Pancreas (tissue), 10 donors: ENCODE measurements at places on chromosomes 5 and 9. TPM values are rescaled to one million over a fixed set of nuclear protein-coding genes. Genes with fewer than 3 reads are reported as not detected.

- no peak for DNase-seq
Observed at GRCh38 chr5:174084691-174085154, 39.2 kb downstream of the NSG2 start.

The GABBR2 gene
- 0.04 TPM for polyA plus RNA-seq

The ST8SIA4 gene
- 0.34 TPM for polyA plus RNA-seq

- DNase-seq = no peak
Observed at GRCh38 chr9:132042324-132042723, 37.3 kb downstream of the MED27 start.

The IL9 gene
- not detected for polyA plus RNA-seq

The MRPS30 gene
- 13.6 TPM for polyA plus RNA-seq

The FOXI1 gene
- 0.49 TPM for polyA plus RNA-seq

The TMEM174 gene
- not detected for polyA plus RNA-seq

DNA sequence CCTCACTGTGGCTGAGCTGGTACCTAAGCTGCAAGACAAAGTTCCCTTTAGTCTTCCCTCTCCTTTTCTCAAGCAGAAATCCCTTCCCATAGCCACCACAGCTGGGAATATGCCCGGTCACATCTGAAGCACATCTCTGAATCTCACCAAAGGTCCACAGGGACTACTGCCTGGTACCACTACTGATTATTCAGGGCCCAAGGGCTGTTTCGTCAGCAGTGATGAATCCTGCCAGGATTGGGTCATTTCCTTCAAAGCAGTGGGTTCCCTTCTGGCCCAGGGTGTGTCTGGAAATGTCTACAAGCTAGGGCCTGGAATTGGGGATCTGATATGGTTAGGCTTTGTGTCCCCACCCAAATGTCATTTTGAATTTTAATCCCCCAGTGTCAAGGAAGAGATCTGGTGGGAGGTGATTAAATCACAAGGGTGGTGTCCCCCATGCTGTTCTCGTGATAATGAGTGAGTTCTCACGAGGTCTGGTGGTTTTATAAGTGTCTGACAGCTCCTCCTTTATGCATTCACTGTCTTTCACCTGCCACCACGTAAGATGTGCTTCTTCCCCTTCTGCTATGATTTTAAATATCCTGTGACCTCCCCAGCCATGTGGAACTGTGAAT, 83.2 kb upstream of the FST start:
- DNase-seq = no peak

GRCh38 chr5:172659909-172660628, 19.0 kb downstream of the NEURL1B start:
- DNase-seq = peak; percentile 93

- DNase-seq = no peak
Observed at GRCh38 chr9:94993160-94993820, 266.8 kb downstream of the AOPEP start.

DNA sequence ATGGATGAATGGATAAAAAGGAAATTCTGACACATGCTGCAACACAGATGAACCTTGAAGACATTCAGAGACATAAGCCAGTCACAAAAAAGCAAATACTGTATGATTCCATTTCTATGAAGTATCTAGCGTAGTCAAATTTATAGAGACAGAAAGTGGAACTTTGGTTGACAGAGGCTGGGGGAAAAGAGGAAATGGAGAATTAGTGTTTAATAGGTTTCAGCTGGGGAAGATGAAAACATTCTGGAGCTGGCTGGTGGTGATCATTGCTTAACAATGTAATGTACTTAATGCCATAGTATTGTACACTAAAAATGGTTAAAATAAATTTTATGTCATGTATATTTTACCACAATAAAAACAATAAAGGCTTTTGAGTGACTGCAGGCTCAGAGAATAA, 24.2 kb downstream of the PPIC start:
- no peak for DNase-seq

DNA sequence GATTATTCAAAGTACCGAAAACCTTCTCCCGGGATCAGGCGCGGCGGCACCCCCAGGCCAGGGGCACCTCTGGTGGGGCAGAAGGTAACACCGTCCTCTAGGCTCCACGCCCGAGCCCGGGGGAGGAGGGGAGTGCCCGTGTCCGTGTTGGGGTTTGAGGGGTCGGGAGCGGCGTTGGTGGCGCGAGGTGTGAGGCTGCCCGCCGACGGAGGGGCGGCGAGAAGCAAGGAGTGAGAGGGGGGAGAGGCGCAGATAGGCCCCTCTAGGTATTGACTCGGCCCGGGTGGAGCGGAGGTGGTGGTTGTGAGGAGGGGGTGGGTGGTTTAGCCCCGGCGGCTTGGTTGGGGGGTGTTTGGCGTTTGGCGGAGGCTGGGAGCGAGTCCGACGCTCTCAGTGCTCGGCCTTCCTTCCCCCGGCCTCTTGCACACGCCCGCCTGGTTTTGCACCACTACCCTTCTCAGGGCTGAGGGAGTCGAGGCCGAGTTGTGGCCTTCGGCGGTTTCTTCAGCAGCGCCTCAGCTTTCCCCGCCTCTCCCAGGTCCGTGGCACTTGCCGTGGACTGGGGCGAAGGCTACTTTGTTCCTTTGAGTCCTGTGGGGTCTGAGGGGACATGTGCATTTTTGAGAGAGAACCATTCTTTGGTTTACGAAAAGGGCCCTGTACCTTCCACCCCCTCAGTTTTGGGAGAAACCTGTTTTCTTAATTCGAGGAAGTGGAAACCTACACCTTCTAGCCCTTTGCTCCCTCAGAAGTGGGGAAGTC, 450 bp downstream of the GPBP1 start:
- DNase-seq = no peak

- no peak for DNase-seq
Observed at GRCh38 chr9:89774858-89775370, 170.1 kb downstream of the GADD45G start.

DNA sequence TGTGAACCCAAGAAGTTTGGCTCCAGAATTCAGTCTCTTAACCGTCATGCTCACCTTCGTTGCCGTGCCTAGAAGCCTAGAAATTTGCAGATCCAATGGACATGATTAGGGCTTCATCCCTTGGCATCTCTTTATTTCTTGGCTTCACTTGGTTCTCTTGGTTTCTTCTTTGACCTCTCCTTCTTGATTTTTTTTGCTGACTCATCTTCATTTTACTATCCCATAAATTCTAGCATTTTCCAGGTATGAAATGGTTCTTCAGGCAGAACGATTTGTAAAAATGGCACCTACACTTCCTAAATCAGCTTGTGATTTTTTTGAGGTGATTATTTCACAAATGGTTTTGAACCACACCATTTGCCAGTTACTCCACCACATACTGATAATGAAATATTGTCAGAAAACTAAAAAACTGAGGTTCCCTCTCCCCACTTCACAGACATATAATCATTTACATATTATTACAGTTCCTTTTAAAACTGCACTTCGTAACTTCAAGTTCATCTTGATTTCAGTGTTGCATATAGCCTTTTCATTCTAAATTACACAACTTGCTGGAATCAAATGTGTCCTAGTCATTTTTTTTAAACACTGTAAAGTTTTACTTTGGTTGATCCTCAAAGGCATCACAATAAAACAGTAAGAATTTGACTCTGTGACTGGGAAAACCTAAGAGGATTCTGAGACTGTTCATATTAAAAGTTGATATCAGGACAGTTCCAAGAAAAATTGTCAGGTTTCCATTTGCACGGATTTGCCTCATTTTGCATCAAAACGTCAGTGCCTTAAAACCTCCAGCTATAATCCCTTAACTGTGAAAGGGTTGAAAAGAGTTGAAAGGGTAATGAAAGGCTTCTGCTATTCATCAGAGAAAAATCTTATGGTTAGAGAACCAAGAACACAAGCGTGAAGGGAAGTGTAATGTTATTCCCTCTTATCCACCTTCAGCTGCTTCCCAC, 8.9 kb upstream of the NREP start:
- no peak for DNase-seq

GRCh38 chr5:389197-389821, 53.7 kb upstream of the EXOC3 start:
- DNase-seq = peak; percentile 2

DNA sequence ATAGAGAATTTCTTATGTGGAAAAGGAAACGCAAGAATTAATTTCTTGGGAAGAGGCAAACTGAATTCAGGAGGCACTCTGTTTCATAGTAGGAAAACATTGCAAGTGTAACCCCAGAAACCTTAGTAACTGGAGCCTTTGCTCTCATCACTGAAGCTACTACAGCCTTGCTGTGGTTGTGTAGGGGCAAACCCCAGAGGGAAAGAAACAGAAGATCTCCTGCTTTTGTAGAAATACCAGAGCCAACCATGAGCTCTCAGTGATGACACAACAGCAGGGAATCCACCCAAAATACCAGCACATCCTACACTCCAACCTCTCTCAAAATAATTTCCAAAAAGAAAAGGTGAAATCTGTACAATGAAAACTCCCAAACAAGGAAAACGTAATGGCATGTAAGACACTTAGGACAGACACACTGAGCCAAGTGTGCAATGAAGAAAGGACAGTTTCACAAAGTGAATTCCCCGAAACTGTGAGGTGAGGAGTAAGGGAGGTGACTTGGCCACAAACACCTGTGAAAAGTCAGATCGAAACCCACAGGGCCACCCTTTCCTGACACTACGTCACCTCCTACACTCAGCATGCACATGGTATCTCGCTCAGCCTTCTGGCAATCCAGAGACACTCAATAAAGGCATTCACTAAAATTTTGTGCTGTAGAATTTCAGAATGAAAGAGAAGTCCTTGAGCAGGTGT, 8.5 kb upstream of the ACSL6 start:
- DNase-seq = no peak

- no peak for DNase-seq
Observed at GRCh38 chr5:157245476-157245875, 20.4 kb upstream of the CYFIP2 start.

DNA sequence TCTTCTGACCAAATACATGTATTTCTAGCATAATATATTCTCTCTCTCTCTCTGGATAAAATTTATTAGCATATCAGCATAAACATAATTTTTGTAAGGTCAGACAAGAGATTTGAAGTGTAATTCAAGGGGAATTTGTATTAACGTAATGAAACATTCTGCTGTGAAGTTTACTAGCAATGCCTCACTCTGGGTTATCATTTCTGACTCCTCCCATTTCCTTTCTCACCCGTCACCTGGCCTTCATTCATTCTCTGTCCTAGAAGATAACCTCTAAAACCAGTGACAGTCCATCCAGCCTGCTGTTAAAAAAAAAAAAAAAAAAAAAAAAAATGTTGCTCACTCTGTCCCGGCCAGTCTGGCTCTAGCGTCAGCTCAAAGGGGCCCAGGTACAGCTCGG, 27.1 kb downstream of the GRAMD2B start:
- no peak for DNase-seq

The PDE6A gene
- not detected for polyA plus RNA-seq

GRCh38 chr9:75962662-75963036, 72.2 kb downstream of the PCSK5 start:
- DNase-seq = no peak

The BSPRY gene
- 19.7 TPM for polyA plus RNA-seq

The LHX3 gene
- polyA plus RNA-seq = not detected

DNA sequence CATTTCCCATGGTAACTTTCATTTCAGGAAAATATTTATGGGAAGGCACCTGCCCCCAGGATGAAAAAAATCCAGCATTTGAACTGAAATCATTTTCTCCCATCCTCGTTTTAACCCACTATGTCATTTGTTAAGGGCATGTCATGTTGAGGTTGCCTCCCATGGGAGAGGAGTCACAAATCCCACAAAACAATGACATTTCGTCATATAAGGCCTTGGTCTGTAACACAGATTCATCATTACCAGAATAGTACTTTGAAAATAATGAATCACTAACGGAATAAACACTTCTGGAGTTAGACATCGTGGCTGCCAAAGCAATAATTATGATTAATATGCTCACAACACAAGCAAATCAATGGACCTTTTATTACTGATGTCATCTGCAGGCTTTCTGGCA, 274.1 kb downstream of the NDUFS4 start:
- no peak for DNase-seq

DNA sequence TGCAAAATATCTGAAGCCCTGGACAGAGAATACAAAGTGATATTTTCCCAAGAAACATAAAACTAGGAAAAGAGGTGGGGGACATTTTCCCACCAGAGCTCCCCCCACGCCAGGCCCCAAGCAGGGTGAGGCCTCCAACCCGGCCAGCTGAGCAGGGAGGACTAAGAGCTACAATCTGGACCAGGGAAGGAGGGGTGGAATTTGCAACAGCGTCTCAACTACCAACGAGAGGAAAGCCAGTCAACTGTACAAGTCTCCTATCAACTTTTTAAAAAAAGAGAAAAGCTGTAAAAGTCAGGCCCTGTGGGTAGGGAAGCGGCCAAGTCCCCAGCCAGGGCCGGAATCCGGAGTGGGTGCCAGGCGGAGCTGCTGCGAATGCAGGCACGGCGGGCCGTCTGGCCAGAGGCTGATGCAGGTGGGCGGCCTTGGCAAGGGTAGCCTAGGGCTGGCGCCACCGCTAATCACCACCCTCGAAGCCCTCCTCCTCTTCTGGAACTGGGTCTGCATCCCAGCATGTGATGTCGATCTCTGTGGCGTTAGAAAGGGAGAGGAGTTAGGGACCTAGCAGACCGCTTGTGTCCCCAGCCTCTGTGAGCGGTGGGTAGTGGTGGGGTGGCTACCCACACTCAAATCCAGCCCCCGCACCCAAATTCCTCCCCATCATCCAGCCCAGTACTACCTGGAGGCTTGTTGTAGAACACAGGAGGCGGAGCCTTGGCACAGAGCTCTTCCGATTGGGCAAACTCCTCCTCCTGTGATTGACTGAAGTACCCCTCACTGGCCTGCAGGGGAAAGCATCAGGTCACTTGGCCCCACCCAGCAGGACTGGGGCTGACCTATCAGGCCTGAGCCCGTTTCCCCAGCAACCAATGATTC, 10.6 kb downstream of the PRR7 start:
- DNase-seq = peak; percentile 87

- DNase-seq = peak; percentile 48
Observed at GRCh38 chr5:17381932-17382331, 116.1 kb upstream of the TAF11L2 start.

DNA sequence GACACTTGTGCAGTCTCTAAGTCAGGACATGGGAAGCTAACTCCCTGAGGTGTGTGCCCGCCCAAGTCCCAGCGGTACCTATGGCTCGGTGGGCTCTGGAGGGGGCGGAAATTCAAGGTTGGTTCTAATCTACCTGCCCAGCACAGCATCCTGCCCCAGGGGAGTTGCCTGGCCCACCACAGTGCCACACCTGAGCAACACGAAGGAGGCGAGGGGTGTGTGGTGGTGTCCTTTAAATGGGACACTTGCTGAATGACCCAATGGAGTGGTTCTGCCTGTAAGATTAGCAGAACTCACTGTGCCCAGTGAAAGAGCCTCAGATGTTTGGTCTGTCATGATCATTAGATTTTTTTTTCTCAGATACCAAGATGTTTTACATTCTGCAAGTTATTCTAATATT, 70.7 kb upstream of the OTULINL start:
- no peak for DNase-seq

- DNase-seq = no peak
Observed at GRCh38 chr5:6601271-6601670, 31.6 kb downstream of the NSUN2 start.

DNA sequence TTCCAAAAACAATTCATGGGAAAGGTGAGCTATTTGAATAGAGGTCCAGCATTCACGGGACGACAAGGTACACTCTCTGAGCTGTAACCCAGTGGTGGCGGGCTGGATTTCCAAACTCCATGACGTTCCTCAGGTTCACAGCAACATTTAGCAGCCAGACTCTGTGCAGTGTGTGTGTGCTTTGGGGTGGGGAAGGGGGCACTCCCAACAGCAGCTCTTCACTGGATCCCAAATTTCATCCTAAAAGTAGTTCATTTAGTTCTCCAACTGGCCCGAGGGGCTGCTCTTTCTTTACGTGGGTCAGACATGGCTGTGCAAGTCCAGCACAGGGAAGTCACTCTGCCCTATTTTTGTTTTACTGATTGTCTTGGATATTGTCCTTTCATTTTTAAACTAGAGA, 98.0 kb upstream of the IRX2 start:
- no peak for DNase-seq

The TMEM252 gene
- polyA plus RNA-seq = not detected
